Stimulated activated CD8-positive, alpha-beta memory T cell treated with anti-CD3 and anti-CD28 coated beads, Interleukin-7, amount 100 ng/mL, for 48 hours (primary cell): ENCODE measurements at places on chromosomes 4 and X.

DNA sequence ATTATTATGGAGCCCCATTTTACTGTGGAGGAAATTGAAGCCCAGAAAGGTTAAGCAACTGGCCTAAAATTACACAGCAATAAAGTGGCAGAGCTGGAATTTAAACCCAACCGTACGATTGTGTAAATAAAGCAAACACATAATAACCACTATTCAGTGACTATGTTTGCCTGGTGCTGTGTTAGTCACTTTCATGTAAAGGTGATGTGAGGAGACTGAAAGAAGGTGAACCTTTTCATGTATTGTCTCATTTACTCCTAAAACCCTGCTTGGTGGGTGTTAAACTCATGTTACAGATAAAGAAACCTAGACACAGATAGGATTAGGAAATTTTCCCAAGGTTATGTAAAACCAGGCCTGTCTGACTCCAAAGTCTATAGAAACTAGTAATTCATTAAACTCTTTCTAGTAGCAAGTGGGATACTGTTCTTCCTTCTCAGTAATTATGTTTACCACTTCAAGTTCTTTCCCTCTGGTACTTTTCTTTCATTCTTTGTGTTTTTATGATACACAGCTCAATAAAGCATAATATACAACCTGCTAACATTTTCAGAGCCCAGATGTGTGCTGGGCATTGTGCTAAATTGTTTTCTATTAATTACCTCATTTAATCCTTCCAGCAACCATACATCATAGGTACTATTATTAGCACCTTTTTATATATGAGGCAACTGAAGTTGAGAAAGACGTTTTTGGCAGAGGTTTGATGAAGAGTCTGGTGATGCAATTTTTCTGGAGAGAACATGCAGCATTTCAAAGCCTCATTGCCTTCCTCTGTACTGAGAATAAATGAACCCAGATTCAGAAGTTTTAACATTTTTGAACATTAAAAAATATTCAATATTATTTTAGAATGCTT lies 202.7 kb downstream of the SPRY1 start:
- no peak for DNase-seq

GRCh38 chr4:53490965-53491622 lies 100.2 kb downstream of the LNX1 start:
- DNase-seq: no peak

DNA sequence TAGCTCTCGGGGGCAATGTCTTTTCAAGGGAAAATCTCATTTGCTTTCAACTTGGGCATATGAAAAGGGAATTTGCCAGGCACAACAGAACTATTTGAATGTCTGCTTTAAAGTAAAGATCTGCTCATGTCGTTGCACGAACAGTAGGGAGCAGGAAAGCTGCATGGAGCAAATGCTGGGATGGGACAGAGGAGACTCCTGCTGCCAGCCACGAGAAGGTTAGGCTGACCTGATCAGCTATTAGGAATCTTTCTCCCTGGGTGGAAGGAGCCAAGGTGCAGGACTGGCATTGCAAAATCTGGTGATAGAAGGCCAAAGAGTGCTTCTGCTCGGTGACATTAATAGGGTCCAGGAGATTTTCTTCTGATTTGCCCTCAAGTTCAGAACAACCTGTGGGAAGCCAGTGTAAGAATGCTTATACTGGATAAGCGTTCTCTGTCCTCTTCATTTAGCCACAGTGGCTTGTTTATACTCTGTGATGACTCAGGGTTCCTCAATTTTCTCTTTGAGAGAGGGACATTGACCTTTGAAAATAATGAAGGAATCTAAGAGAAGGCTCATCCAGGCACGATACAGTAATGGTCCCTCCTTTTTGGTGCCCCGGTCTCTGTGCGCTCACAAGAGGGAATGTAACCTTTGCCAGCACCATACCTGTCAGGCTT lies 22.9 kb downstream of the FHL1 start:
- no peak for DNase-seq

GRCh38 chr4:26837993-26838842 lies 22.4 kb upstream of the STIM2 start:
- no peak for DNase-seq

DNA sequence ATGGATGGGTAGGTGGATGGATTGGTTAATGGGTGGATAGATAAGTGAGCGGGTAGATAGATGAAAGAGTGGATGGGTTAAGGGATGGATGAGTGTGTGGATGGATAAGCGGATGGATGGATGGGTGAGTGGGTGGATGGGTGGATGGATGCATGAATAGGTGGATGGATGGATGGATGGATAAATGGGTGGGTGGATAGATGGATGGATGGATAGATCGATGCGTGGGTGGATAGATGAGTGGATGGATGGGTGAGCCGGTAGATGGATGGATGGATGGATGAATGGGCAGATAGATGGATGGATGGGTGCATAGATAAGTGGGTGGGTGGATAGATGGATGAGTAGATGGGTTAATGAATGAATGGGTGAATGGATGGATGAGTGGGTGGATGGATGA lies 90.9 kb downstream of the CPZ start:
- no peak for DNase-seq

GRCh38 chrX:24676403-24677024 lies 17.2 kb upstream of the POLA1 start:
- DNase-seq: no peak

DNA sequence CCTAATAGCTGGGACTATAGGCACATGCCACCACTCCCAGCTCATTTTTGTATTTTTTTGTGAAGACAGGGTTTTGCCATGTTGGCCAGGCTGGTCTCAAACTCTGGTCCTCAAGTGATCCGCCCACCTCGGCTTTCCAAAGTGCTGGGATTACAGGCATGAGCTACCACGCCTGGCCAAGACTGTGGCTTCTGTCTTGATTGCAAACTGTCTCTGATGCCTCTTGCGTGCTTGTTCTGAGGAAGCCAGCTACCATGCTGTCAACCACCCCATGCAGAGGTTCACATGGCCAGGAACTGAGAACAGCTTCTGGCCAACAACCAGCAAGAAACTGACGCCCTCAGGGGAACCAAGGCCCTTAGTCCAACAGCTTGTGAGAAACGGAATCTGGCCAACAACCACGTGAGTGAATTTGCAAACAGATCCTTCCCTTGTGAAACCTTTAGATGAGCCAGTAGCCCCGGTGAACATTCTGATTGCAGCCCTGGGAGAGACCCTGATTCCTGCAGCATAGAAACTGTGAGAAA lies 71.2 kb downstream of the SUPT20HL2 start:
- no peak for DNase-seq

- no peak for DNase-seq
Measured at GRCh38 chr4:2786794-2787229, 6.1 kb upstream of the SH3BP2 start.

GRCh38 chr4:65559270-65559669 lies 111.0 kb downstream of the EPHA5 start:
- DNase-seq: no peak

DNA sequence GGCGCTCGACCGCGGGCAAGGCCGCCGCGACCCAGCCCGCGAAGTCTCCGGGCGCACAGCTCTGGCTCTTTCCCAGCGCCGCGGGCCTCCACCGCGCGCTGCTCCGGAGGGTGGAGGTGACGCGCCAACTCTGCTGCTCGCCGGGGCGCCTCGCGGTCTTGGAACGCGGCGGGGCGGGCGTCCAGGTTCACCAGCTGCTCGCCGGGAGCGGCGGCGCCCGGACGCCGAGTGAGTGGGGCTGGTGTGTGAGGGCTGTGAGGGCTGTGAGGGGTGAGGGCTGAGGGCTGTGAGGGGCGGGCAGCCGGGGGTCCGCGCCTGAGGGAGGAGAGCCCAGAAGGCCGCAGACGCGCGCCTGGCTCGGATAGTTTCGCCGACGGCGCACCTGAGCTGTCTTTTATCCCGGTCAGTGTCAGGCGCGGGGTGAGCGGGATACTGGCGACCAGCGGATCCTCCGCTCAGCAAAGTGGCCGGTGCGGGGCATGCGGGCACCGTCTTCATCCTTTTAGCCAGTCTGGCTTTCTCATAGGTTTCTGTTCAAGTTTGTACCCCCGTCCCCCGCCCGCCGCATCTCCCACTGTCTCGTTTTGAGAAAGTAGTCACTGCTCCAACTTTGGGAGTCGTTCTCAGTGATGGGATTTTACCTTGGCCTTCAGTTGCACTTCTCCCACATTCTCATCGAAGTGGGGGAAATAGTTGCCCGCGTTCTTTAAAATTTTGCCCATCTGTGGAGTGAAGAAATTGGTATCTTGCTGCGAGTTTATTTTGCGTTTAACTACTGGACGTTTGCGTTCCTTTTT lies 586 bp downstream of the HERC5 start:
- DNase-seq: no peak

- no peak for DNase-seq
Measured at GRCh38 chr4:89336818-89337420, 29.3 kb upstream of the GPRIN3 start.

- DNase-seq: no peak
Measured at GRCh38 chr4:1333256-1333655, 13.8 kb upstream of the UVSSA start.

GRCh38 chr4:29307755-29308154 lies 1412.4 kb upstream of the PCDH7 start:
- no peak for DNase-seq

GRCh38 chr4:26140150-26140898 lies 180.5 kb upstream of the RBPJ start:
- DNase-seq: no peak

GRCh38 chr4:119008761-119009160 lies 120.1 kb downstream of the SYNPO2 start:
- DNase-seq: no peak

DNA sequence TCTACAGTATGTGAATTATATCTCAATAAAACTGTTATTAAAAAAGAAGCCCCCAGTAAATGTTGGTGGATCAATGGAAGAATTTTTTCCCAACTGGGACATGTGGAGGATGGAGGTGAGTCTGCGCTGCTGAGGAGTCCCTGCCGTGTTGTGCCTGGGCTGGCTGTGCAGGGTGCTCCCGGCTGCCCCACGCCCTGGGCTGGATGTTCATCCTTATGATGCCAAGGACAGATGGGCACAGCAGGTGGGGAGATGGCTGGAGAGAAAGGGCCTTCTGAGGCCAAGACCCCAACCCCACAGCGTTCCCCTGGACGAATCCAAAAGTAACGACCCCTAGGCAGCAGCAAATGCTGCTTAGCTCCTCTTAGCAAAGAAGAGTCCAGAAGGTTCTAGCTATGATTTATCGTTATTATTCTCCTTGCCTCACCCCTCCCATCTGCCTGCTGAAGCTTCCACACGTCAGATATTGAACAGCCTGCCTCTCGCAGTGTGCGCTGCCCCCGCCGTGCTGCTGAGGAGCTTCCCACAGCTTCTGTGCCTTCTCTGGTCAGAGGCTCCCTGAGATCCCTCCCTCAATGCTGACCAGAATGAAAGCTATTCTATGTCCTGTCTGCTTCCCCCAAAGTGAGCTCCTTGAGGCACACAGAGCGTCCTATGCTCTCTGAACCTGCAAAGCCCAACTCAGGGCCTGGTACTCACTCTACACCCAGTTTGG lies 26.5 kb downstream of the HMX1 start:
- no peak for DNase-seq

DNA sequence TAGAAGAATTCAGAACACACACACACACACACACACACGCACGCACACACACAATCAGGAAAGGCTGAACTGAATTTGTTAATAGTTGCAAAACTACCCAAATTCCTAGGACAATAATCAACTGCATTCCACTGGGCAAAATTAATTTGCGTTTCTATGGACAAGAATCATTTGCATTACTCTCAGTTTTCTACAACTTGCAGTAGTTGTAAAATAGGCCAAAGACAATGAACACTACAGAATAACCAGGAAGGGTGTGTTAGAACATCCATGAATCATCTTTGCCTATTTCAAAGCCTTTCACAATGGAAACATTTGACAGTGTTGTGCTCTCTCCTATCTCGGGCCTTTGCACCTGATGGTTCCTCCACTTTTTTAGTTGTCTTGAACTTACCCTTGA lies 77.1 kb upstream of the IGFBP7 start:
- no peak for DNase-seq

DNA sequence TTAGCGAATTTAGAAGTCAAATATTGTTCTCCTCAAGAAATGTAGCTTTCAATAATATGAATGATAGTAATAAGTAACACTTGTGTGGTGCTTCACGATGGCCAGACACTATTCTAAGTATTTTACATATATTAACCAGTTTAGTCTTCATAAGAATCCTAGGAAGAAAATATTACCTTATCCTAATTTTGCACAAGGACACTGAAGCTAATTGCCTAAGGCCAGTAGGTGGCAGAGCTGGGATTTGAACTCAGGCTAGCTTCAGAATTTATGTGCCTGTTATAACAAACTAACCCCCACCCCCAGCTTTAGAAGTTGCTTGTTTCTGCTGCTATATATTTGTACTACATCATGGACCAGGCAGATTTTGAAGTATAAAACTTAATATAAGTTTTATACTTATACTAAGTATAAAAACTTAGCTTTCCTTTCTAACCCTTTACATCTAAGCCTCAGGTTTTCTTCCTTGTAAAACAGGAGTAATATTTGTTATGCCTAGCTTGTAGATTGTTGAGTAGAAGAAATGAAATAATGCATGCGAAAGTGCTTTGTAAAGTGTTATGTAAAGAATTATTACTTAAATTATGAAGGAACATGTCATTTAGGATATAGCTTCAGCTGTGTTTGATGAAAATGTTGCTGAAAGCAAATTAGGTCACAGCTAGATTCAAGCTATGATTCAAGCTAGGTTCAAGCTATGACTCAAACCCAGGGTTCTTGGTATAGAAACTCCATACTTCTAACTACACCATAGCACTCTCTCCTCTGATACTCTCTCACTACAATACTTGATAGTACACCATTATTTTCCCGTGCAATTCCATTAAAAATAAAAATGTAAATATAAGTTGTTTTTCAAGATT lies 4.2 kb upstream of the CDS1 start:
- no peak for DNase-seq

- no peak for DNase-seq
Measured at GRCh38 chr4:70734971-70735370, 13.2 kb downstream of the RUFY3 start.

GRCh38 chr4:169810325-169811323 lies 52.9 kb upstream of the HPF1 start:
- no peak for DNase-seq

- DNase-seq: no peak
Measured at GRCh38 chr4:124757126-124757525, 44.6 kb upstream of the ANKRD50 start.

DNA sequence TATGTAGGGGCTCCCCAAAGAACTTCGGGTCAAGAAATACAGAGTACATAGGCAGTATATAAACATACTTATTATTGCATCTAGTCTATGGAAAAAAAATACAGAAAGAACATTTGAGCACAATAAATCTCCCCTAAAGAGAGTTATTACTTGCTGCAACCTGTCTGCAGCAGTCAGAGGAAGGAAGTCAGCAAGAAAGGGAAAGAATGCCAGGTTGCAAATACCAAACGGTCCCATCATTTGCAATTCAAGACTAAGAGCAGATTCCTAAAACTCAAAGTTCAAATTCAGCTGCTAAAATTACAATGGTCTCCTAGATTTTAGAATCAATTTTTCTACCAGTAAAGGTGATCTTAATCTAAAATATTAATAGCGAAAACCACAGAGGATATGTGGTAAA lies 236.2 kb upstream of the NUDT6 start:
- DNase-seq: no peak
